Stimulated activated CD4-positive, alpha-beta T cell treated with anti-CD3 and anti-CD28 coated beads, Interleukin-1b, Interleukin-23, amount 100 ng/mL, for 1 hour (primary cell): ENCODE measurements at places on chromosomes 7 and 10.

GRCh38 chr10:48492201-48492600, 112.7 kb downstream of the ARHGAP22 start:
- no peak for DNase-seq

DNA sequence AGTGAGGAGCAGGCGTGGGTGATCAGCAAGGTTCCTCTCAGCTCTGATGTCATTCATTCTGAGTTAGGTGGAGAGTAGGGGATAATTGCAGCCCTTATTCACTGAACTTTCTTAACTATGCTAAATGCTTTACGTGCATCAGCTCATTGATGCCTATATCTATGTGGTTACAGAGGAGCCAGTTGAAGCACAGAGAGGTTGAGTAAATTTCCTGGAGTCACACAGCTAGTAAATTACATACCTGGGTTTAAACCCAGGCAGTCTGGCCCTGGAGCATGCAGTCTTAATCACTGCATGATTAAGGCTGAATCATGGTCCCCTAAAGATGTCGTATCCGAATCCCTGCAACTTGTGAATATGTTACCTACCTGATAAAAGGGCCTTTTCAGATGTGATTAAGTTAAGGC, 99.6 kb downstream of the GRK5 start:
- DNase-seq = no peak

- no peak for DNase-seq
Measured at GRCh38 chr7:48637382-48637781, 287.0 kb upstream of the CDC14C start.

DNA sequence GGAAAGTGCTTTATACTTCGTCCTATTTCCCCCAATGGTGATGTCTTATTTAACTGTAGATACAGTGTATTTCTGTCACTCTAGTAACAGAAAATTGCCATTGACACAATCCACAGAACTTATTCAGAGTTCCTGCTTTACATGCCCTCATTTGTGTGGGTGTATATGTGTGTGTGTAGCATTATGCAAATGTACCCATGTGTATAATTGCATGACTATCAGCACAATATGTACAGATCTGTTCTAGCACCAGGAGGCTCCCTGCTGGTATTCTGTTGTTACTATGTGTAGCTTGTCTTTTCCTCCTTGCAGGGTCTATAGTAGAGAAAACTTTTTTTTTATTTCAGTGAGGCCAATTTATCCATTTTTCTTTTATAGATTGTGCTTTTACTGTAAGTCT, 16.5 kb downstream of the CYP3A43 start:
- DNase-seq = no peak

- no peak for DNase-seq
Measured at GRCh38 chr7:33873518-33873917, 31.8 kb upstream of the BMPER start.

- DNase-seq = no peak
Measured at GRCh38 chr10:23141995-23142394, 46.6 kb downstream of the MSRB2 start.

- DNase-seq = no peak
Measured at GRCh38 chr7:74173074-74173473, 1.1 kb upstream of the EIF4H start.

DNA sequence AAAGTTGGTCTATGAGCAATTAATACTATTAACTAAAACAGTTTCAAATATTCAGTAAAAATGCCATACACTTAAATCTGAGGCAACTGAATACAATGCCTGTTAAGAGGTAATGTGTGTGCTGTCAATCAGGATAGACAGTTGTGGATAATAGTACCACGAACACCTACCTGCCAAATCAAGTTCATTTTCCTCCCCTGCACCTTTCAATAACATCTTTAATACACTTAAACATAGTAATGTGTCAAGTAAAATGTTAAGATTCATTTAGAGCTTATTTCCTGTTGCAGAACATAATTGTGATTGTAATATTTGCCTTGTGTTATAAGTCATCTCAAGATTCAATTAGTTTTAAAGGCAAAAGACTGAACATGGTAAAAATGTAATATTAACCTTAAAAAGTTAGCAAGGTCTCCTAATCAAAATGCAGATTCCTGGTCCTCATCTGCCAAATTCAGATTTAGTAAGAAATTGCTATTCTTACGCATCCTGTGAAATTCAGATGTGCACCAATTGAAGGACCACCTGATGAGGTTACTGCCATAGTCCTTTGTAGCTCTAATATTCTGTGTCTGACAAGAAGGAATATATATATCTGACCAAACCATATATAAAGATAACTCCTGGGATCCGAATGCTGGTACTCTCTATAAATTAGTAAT, 37.1 kb downstream of the COL1A2 start:
- DNase-seq = no peak

DNA sequence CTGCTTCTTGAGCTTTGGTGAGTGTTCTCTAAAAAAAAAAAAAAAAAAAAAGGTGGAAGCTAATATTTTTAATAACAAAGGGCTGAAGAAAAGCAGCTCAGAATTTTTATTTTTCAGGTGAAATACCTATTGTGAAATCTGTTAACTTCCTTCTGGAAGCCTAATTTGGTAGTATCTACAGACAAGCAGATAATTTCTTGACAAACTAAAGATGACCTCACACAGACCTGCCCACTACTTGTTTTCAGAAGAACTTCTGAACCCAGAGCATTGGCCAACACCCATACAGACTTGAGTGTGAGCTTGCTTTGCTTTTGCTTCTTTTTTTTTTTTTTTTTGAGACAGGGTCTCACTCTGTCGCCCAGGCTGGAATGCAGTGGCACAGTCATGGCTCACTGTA, 31.2 kb downstream of the LRRC4 start:
- no peak for DNase-seq

GRCh38 chr10:61065051-61065450, 121.1 kb upstream of the RHOBTB1 start:
- DNase-seq = no peak

- no peak for DNase-seq
Measured at GRCh38 chr7:67912437-67912836, 915.8 kb downstream of the TYW1 start.

GRCh38 chr10:785089-785860, 95.8 kb upstream of the DIP2C start:
- no peak for DNase-seq

- no peak for DNase-seq
Measured at GRCh38 chr10:28580825-28581224, 47.9 kb downstream of the WAC start.

DNA sequence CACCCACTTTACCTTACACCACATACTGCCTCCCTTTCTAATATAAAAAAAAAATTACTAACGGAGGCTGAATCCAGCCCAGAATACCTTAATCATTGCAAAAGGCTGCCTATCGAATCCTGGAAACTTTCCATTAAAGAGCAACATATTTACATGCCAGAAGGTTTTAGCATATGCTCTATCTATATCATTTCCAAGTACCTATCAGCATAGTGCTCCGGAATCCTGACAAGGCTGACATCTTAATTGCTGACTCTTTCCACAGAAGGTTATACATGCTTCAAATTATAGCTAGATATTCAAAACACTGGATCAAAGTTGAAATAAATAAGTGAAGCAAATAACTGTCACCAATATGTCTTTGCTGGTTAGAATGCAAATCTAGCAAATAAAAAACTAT, 170.9 kb upstream of the CDK1 start:
- no peak for DNase-seq

DNA sequence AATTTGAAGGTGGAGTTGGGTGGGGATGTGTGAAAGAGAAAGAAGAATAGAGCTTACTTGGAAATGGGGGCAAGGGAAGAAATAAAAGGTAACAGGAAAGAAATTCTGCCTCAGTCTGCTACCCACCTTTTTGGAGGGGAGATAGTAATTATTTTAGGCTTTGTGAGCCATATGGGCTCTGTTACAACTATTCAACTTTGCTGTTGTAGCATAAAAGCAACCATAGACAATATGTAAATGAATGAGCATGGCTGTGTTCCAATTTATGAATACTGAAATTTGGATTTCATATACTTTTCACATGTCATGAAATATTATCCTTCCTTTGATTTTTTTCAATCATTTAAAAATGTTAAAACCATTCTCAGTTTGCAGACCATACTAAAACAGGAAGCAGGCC, 176.9 kb downstream of the HPSE2 start:
- DNase-seq = no peak

GRCh38 chr10:91162050-91162494, 58.4 kb upstream of the PCGF5 start:
- DNase-seq = no peak

- DNase-seq = no peak
Measured at GRCh38 chr7:82778021-82778420, 334.4 kb upstream of the CACNA2D1 start.

GRCh38 chr10:57696641-57697040, 571.1 kb downstream of the IPMK start:
- DNase-seq = no peak

DNA sequence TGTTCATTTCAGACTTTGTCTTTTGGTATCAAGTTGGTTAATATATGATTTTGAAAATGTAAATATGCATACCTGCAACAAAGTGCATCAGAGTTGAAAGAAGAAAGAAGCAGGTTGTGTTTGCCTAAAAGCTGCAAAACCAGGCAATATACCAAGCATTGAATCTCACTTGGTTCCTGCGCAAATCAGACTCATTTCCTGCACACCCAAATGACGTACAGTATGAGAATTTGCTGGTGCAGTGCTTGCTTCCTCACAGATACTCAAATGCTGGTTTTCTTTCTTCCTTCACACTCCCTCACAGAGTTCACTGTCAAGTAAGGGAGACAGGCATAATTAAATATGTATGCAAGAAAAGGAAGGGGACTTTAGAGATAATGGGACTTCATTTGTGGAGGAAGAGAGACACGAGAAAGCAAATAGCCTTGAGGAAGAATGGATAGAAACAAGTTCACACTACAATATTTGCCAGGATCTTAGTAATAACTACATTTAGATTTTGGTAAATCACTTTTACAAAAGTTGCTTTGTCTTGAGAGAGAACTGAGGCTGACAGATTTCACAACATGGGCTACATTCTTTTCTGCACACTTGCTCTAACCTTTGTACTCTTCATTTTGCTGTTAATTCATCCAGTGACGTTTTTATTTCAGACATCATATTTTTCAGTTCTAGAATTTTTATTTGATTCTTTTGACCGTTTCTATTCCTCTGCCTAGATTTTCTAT, 56.9 kb upstream of the AOAH start:
- no peak for DNase-seq

GRCh38 chr10:128541926-128542475, 415.8 kb upstream of the MKI67 start:
- no peak for DNase-seq

- no peak for DNase-seq
Measured at GRCh38 chr7:47211519-47211973, 370.4 kb downstream of the TNS3 start.

- DNase-seq = no peak
Measured at GRCh38 chr10:86785037-86785436, 28.6 kb downstream of the BMPR1A start.

- no peak for DNase-seq
Measured at GRCh38 chr10:63421591-63421990, 44.2 kb downstream of the JMJD1C start.

DNA sequence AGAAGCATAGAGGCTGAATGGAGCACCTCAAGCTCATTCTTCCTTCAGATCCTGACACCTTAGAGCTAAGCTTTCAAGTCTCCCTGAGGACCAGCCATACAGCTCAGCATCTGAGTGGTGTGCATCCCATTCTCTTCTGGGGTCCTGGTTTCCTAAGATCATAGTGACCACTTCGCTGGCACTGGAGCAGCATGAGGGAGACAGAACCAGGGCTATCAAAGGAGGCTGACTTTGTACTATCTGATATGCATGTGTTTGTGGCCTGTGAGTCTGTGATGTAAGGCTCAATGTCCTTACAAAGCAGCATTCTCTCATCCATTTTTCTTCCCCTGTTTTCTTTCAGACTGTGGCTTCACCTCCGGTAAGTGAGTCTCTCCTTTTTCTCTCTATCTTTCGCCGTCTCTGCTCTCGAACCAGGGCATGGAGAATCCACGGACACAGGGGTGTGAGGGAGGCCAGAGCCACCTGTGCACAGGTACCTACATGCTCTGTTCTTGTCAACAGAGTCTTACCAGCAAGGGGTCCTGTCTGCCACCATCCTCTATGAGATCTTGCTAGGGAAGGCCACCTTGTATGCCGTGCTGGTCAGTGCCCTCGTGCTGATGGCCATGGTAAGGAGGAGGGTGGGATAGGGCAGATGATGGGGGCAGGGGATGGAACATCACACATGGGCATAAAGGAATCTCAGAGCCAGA, 31.0 kb downstream of the PRSS2 start:
- DNase-seq = no peak

DNA sequence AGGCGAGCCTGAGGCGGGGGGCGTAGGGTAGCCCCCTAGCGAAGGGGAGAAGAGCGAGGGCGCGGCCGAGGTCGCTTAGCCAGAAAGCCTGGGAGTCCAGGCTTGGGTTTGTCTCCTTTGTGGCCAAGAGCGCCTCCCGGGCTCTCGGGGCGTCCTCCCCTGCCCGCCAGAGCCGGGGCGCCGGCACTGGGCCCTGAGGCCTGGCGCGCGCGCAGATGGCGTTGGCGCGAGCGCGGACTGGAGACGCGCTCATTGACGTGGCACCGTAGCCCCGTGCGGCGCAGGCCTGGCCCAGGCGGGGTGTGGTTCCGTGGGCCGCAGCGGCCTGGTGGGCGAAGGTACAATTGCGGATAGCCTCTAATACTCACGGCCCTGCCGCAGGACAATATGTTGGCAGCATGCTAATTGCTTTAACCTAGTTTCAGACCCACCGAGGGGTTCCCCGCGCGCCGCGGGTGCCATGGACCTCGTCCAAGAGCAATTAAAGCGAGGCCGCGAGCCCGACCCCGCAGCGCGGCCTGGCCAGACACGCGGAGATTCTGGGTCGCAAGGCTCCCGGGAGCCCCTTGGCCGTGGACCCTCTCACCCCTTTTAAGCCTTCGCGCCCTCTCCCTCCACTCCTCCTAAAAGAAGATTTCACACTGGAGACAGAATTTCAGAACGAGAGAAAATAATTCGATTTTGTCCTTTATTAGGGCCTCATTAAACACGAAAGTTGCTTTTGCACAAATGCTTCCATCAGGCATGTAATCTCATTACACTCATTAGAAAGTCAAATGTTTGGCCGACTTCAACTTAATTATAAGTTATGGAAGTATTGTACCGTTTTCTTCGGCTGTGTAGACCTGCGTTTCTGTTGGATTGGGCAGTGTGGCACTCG, 3.1 kb downstream of the PTF1A start:
- no peak for DNase-seq

- DNase-seq = no peak
Measured at GRCh38 chr10:21238044-21238443, 287.4 kb downstream of the SKIDA1 start.

GRCh38 chr10:13651969-13652720, 65.4 kb downstream of the PRPF18 start:
- DNase-seq = no peak
